Activated gamma-delta T cell treated with Interleukin-2 at 50 U/mL for 16 hours (primary cell): ENCODE measurements at places on chromosomes 2 and 18.

DNA sequence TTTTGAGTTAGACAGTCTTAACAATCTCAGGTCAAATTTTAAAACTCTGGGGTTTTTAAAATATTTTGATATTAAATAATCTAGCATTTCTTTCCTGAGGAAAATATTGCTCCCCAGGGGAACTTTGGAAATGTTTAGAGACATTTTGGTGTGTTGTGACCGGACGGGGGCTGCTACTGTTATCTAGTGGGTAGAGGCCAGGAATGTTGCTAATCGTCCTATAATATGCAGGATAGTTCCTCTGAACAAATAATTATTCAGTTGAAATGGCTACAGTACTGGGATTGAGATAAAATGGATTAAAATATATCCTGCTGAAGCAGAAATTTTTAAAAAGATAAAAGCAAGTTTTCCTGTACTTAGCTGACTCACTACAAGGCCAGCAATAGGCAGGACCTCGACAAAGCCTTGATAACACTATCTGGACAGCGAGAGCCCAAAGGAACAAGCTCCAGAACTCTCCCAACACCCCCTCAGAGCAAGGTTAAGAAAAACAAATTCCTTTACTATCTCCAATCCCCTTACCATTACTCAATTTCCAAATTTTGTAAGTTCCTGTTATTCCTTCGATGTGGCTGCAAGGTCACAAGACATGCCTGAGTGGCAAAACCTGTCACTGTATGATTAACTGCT lies 1407.4 kb downstream of the SUCLG1 start:
- DNase-seq, result no peak

- DNase-seq, result no peak
These were observed 210.9 kb downstream of the TWIST2 start for GRCh38 chr2:239058766-239059165.

GRCh38 chr18:61531182-61531581 lies 198.0 kb downstream of the CDH20 start:
- no peak for DNase-seq

- DNase-seq, result peak; percentile 58
These were observed 13.7 kb upstream of the TET3 start for GRCh38 chr2:73970850-73971471.

DNA sequence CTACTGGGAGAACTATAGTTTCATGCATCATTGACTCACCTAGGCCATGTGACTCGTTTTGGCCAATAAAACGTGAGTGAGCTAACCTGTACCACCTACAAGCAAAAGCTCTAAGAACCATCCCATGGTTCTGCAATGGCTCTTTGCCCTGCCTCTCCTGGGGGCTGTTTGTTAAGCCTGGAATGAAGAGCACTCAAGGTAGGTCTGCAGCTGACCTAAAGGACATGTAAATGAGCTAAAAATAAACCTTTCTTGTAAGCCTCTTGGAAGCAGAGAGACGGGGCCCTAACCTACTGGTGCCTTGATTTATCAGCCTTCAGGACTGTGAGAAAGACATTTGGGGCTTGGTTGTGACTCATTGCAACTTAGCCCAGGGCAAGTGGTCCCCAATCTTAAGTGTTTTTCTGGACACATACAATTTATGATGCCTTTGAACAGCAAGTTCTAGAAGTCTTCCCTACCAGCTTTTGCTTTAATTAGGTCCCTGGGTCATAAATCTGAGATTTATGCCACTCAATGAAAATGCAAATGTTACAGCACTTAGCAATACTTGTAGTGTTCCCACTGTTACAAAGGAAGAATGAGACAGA lies 107.4 kb downstream of the OSBPL6 start:
- DNase-seq, result no peak
